ENCODE measurements at places on chromosomes 12 and 14.

DNA sequence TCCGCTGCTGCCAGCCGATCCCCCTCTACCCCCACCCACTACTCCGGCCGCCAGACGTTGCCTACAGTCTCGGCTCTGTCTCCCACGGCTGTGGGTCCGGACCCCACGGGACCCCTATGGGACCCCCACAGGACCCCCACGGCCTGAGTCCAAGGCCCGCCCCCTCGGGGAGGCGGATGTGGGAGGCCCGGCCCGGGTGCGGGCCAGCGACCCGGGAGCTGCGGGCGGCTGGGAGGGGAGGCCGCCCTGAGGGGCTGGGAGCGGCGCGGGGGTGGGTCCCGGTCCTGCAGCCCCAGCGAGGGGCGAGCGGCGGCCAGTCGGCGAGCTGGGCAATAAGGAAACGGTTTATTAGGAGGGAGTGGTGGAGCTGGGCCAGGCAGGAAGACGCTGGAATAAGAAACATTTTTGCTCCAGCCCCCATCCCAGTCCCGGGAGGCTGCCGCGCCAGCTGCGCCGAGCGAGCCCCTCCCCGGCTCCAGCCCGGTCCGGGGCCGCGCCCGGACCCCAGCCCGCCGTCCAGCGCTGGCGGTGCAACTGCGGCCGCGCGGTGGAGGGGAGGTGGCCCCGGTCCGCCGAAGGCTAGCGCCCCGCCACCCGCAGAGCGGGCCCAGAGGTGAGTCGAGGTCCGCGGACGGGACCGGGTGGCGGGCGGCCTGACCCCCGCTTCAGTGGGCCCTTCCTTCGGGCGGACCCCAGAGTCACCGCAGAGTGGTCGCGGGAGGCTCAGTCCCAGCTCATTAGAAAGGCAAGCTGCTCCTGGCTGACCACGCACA, at the start of gene ACVRL1:
ACVRL1 (plus strand) TSS at position 422 of the 773 bp plus-strand sequence. CDS start 4,971 bp downstream, outside the sequence.
- no peak for DNase-seq

DNA sequence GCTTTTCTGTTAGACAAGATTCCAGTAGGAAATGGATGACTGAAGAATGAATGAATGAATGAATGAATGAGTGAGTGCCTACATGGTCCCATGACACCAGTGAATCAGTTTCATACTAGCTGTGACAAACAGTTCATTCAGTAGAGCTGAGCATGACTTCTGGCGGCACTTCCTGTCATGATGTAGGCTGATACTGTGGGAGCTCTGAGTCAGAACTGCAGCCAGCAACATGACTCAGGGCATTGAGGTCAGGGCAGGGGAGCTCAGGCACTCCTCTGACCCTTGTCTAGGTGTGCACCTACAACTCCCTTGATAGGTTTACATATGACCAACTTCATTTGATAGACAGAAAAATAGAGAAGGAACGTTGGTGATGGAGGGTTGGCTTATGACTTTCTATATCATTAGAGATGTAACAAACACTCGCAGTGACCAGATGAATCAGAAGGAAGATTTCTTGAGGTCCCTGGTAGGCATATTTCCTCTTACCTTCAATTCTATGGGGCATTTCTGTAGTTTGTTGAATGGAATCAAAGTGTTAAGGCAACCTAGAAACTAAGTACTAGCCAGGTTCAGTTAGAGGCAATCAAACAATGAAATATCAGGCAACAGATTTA, 139.3 kb upstream of the ARHGAP5 start:
- peak; percentile 64 for DNase-seq

DNA sequence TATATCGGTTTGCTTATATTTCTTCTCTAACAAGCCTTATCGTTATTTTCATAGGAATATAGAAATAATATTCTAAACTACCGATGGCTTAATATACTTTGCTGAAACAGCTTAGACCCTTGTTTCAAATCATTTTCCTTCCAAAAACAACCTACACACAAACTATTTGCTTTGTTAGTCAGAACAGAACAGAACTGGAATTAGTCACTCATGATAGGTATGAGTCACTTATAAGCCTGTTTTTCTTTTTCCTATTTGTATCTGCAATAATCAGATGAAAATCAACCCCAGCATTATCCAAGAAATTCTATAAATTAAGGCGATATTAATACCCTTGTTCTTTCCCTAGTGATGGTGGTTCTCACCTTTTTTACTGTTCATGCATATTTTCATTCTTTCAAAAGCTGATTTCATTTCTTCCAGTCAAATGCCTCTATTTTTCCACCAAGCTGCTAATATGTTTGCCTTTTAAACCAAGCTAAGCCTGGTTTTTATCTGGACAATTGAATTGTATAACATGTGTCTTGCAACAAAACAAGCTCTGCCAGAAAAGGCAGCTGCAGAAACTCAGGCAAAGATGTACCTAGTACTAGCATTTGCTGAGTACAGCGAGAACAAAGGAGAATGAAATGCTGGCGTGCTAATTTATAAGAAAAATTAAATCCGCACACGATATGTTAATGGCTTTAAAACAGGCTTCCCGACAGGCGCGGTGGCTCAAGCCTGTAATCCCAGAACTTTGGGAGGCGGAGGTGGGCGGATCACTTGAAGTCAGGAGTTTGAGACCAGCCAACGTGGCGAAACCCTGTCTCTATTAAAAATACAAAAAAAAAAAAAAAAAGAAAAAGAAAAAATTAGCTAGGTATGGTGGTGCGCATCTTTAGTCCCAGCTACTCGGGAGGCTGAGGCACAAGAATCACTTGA, 1418.2 kb downstream of the AACS start:
- no peak for DNase-seq

GRCh38 chr14:91327661-91328312, 83.3 kb upstream of the GPR68 start:
- DNase-seq, result no peak

DNA sequence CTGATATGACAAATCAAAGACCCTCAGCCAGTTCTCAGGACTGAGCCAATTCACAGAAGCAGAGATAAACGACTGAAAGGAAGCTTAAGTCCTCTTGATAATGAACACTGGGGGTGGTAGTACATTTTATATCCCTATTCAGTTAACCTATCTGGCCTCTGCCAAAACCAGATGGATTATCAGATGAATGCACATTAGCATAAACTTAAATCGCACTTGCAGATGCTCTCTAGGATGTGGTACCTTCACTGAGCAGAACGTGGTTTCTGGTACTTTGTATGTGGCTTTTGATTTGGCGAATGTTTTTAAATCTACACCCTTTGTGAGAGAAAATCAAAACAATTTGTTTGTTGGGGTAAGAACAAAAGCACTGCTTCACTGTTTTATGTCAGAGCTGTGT, 21.1 kb upstream of the TAS2R14 start:
- no peak for DNase-seq

GRCh38 chr12:112102127-112102526, 6.5 kb downstream of the NAA25 start:
- no peak for DNase-seq

- DNase-seq, result no peak
These were observed at the start of gene RHOJ for GRCh38 chr14:63204407-63205043. Gene RHOJ, plus strand, starts transcription at chr14:63204443. Its CDS starts 427 bp downstream, at chr14:63204870.

DNA sequence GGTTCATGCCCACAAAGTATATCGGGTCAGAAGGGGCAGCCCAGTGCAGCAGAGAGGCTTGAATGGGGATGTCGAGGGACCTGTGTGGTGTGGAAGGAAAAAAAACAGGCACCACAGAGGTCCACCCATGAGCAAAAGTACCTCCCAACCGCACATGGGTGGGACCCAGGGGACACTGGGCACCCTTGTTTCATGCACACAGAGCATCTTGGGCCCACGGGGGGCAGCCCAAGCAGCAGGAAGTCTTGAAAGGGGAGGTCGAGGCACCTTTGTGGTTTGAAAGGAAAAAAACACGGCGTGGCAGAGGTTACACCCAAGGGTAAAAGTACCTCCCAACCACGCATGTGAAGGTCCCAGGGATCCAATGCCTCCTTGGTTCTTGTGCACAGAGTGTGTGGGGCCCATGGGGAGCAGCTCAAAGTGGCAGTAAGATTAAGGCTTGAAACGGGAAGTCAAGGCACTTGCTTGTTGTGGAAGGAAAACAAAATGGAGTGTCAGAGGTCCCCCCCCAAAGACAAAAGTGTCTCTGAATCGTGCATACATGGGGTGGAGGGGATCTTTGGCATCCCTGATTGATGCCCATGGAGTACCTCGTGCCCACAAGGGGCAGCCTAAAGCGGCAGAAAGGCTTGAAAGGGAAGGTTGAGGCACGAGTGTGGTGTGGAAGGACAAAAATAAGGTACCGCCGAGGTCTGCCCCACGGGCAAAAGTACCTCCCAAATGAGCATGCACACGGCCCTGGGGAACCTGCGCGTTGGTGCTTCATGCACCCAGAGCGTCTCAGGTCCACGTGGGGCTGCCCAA, 575.5 kb downstream of the ALG10 start:
- DNase-seq, result no peak

- no peak for DNase-seq
These were observed 85.5 kb downstream of the PDE3A start for GRCh38 chr12:20453756-20454310.

GRCh38 chr12:45687081-45688015, 42.2 kb upstream of the ARID2 start:
- no peak for DNase-seq

GRCh38 chr14:79791055-79791732, 420.1 kb downstream of the DIO2 start:
- no peak for DNase-seq

Measured in CD4-positive, alpha-beta T cell treated with Interleukin-15 for 4 hours (primary cell).